Left colon (tissue), 2 donors: ENCODE measurements at places on chromosomes 2 and 18. TPM values are rescaled to one million over a fixed set of nuclear protein-coding genes. Genes with fewer than 3 reads are reported as not detected.

The IL36A gene
- total RNA-seq, result not detected

The KANSL1L gene
- 8.6 TPM for total RNA-seq

The TMEM150A gene
- 10.8 TPM for total RNA-seq

The TUBA4B gene
- total RNA-seq, result not detected

DNA sequence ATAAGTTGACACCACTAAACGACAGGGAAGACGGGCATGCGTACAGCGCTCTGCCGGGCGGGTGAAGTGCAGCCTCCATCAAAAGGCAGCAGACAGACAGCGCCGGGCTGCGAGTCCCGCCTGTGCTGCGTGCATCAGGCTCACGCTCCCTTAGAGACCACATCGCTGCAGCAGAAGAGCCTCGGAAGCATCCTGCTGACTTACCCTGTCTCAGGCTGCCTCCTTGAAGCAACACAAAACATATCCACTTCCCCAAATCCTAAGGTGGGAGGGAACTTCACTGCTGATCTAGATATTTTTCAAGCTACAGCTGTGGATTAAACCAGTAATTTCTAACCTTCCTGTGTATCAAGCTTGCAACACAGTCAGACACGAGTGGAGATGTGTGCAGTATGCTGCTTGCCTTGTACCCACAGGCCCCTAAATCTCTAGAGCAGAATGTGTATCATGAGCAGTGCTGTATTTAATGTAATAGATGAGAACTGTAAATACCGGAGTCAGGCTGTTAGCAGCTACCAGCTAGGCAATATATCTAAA lies 6.4 kb downstream of the MYT1L start:
- no peak for DNase-seq

GRCh38 chr18:77093586-77093985 lies 39.0 kb downstream of the MBP start:
- DNase-seq, result no peak

DNA sequence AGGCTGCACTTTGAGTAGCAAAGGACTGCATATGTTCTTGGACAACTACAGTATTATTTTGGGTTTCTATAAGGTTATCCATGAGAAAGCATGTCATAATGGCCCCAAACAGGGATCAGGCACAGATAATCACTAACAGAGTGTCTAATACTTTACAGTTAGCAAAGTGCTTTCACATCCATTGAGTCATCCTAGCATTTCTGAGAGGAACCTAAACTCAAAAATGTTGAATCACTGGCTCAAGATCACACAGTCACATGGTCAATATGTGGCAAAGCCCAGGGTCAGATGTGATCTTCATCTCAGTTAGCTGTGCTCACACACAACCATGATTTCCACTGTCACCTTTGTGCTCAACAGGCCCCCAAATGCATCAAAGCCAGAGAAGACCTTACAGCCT lies 156.1 kb upstream of the VRK2 start:
- no peak for DNase-seq
